Forelimb muscle (tissue), 1 donor: ENCODE measurements at places on chromosomes 2 and 18. TPM values are rescaled to one million over a fixed set of nuclear protein-coding genes. Genes with fewer than 3 reads are reported as not detected.

Gene STAT4
- 1.7 TPM for polyA plus RNA-seq

DNA sequence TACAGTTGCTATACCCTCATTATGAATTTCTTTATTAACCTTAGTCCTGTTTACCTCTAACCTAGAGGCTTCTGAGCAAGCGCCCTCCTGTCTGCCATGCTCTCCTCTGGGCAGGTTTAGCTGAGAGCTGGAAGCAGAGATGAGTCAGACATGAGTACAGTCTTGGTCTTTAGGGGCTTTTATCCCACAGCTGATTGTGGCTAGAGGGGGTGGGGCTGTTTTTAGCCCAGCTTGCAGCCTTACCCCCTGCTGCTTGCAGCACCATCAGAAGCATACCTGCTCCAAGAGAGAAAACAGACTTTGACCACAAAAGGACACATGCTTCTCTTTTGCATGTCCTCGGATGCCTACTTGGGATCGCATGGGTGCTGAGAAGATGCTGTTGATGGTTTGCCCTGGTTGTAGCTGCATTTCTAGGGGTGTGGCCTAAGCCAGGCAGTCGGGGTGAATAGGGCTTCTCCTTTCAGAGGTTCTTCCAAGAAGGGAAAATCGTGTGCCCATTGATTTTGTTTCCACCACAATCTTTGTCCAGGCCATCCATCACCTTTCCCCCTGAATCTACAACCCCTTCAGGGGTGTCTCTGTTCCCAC lies 115.0 kb upstream of the LGALSL start:
- DNase-seq: no peak

DNA sequence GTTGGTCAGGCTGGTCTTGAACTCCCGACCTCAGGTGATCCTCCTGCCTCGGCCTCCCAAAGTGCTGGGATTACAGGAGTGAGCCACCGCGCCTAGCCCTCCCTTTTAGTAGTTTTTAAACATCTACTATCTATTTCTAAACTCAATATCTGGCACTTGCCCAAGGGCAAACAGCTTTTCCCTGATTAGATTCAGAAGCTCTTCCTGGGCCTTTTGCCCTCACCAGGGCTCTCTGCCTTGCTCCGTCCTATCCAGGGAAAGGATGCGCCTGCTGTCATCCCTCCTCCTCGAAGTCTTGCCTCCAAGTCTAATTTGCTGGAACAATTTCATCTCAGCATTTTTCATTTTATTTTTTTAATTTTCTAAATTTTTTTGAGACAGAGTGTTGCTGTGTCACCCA lies 41.4 kb upstream of the FHOD3 start:
- DNase-seq: no peak

Gene BCL11A
- polyA plus RNA-seq: 4.9 TPM

GRCh38 chr2:132668987-132669907 lies 758 bp downstream of the LYPD1 start:
- no peak for DNase-seq

DNA sequence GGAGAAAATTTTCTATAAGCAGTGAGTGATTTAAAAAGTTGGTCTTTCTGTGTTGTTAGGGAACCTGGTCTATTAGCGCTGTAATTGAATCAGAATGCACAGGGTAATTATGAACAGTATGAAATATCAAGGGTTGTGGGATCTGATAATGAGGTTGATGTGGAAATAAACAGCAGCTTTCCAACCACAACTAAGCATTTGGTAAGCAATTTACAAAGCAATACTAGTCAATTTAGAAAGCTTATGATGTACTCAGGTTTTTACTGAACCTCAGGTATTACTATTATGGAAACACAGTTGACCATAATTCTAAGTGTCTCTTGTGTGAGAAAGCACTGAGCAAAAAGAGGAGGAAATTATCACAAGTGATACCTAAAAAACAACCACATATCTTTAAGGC lies 11.0 kb upstream of the SMCHD1 start:
- DNase-seq: no peak

DNA sequence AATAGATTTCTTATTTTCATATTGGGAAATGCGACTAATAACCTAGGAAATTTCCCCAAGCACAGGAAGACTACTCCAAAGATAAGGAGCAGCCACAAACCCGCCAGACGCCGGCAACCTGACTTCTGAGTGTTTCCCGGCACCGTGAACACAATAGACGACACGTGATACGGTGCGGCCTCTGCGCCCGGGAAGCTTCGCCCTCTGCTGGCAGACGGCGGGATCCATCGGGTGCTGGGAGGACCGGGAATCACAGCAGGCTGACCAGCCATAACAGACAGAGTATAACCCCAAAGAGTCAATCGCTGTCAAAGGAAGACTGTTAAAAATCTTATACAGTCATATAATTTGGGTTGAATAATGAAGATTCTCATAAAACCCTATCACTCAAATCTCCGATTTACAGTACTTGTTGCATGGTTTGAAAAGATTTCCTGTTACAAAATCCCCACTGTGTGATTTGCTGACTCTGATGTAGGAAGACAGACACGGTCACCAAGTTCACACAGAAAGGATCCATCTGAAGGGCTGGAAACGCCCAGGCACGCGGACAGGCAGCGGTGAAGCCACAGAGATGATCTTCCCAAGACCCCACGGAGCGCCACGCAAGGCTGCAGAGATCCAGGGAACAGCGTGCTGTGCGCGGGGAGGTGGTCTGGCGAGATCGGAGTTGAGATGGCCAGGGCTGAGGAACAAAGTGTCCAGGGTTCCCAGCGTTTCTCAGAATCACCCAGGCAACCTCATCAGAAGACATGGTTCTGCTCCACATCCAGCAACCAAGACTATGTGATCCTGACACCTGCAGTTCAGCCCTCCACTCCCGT lies 73.8 kb downstream of the EIPR1 start:
- peak; percentile 59 for DNase-seq

- DNase-seq: no peak
Observed at GRCh38 chr2:26522751-26523171, 44.8 kb upstream of the OTOF start.

DNA sequence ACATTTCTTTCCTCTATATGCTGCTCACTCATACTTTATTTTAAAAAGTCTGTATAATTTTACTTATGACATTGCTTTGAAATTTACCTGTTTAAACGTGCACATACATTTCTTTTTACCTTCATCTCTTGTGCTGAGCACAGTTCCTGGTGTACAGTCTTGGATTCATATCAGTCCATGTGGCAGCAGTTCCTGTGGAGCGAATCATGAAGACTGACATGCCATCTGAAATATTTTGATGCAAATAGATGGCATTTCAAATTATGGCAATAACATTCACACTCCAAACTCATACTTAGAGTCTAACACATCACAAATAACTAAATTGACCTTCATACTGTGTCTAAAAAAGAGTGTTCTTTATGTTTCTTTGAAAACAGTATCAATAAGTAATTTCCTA lies 90.3 kb upstream of the CDH2 start:
- no peak for DNase-seq

DNA sequence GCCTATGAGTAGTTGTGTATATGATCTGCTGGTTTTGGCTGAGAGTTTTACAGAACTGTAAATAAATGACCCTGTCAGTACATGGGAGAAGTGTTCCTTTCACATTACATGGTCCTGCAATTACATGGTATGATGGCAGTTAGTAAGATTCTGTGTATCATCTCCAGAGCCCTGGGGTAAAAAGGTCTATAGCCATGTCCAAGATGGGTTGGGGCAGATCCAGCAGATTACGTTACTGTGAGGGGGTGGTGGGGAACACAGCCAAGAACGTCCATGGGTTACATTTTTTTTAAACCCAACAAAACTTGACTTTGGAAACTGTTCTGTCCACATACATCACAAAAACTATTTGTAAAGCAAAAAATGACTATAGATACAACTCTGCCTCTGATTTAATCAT lies 64.2 kb upstream of the LMAN1 start:
- DNase-seq: no peak

GRCh38 chr2:191806396-191806795 lies 40.5 kb downstream of the CAVIN2 start:
- no peak for DNase-seq
